ENCODE measurements at places on chromosomes 12 and 14.

DNA sequence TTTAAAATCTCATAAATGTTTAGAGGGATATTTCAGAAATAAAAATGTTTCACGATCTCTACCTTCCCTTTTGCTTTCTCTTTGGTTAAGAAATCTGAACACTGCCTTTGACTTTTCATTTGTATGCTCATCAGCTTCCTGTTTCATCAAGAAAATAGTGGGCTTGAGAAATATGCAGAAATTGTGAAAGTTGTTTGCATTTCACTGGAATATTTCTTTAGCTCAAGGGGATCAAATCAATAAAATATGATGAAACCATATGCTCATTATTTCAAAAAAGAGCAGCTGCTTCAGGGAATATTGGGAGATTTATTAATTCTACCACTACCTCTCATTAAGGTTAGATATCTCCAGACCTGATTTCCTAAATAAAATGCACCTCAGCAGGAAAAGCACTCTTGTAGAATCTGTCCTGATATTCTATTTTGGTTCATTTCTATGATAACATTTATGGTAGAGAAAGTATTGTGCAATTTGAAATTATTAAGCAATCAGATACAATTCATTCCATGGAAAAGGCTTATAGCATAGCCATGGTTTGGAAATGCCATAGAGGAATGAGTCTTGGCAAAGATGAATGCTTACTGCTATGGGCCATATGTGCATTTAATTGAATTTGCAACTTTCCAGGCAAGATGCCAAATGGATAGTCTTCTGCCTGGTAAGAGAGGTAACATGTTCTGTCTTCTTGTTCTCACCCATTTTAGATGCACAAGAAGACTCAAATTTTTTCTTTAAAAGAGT, 212.6 kb upstream of the SLC16A7 start:
- no peak for DNase-seq

DNA sequence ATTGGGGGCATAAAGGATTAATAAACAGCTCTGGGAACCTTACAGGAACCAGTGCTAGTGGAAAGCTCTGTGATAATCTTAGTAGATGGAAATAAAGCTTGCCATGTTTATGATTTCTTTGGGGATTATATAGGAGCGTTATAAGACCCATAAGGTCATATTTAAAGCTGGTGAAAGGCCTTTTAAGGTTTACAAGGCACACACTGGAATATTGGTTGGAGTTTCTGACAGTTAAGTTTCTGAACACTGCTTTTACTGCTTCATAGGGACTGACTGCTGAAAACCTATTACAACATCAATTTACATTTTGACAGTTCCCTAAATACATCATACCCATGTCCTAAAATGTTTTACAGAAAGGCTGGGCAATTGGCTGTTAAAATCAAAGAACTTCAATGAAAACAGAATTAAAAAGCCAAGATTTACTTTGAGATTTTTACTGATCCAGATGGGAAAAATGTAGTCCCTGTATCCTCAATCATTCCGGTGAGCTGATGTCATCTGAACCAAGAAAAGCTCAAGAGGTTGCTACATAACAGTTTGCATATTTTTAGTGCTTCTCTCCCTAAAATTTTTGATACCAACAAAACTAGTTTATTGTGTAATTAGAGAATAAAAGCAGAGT, 153.7 kb upstream of the IGF1 start:
- DNase-seq = no peak

DNA sequence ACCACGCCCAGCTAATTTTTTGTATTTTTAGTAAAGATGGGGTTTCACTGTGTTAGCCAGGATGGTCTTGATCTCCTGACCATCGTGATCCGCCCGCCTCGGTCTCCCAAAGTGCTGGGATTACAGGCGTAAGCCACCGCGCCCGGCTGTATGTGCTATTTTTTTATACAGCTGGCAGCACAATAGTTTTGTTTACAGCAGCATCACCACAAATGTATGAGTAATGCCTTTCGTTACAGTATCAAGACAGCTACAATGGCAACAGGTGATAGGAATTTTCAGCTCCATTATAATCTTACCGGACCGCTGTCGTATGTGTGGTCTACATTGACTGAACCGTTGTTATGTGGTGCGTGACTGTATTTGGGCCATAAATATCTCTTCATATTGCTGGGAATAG, 11.6 kb upstream of the MDM2 start:
- DNase-seq = no peak

DNA sequence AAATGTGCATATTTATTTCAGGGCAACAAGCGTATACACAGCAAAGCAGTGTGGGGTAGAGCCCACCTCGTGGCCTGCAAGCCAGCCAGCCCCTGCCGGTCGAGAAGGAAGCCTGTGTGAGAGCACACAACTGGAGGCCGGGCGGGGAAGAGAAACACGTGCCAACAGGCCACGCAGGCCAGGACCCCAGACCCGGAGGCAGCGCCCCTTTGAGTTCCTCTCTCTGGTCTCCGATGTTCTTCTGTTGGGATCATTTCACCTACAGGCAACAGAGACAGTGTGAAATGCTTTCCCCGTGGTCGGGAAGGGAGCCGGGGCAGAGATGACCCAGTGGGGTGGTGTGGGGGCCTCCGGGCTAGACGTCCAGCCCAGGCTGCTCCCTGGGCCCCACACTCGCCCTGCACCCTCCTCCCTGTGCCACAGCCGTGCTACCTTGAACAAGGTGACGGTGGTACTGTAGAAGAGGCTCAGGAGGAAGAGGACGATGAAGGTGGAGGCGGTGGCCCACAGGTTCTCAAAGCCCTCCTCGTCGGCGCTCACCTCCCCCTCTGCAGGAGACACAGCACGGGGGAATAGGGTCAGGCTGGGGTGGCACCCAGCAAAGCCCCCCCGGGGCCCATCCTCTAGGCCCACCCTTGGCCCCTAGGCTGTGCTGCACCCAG, 325.5 kb downstream of the TMEM121 start:
- no peak for DNase-seq

- DNase-seq = no peak
Observed at GRCh38 chr14:85811340-85811739, 281.4 kb downstream of the FLRT2 start.

- DNase-seq = no peak
Observed at GRCh38 chr14:61569308-61569707, 126.0 kb upstream of the HIF1A start.

GRCh38 chr14:32076278-32077080, 625 bp upstream of the ARHGAP5 start:
- peak; percentile 78 for DNase-seq

DNA sequence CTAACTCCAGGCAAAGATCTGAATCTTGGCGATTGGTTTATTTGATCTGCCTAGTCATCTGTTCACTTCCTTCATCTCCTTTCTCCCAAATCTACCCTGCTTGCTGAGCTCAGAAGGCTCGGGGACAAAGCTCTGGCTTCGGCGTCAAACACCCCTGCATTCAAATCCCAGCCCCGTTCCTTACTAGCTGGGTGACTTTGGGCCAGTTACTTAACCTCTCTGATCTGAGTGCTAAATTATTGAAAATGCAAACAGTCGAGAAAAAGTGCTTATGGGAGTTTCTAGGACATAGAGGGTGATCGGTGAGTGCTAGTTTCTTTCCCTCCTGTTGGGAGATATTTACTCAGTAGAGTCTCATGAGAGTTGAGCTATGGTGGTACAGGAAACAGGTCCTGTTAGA, 121.2 kb upstream of the RFLNA start:
- DNase-seq = no peak

GRCh38 chr12:15289192-15289591, 33.1 kb upstream of the PTPRO start:
- DNase-seq = no peak

DNA sequence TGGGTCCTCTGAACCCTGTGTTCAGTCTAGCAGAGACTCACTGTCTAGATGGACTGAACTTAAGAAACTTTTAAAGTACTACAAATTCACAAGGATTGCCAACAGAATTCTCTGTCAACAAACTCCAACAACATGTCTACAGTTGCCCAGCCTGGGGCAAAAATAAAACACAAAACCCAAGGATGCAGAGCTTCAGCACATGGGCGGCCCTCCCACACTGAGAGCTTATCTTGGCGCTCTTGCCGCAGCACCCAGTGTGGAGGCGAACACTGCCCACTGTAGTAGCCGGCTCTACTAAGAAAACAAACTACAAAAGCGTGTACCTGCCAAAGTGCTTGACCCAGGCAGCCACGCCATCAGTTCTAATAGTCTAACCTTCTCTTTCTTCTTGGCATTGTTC, 66.7 kb downstream of the PTPN21 start:
- no peak for DNase-seq

- peak; percentile 32 for DNase-seq
Observed at GRCh38 chr12:49187184-49187583, 1.7 kb downstream of the TUBA1A start.

GRCh38 chr14:100834794-100835547, 9.1 kb downstream of the MEG3 start:
- no peak for DNase-seq

GRCh38 chr14:39641224-39641623, 209.0 kb upstream of the FBXO33 start:
- peak; percentile 17 for DNase-seq

- no peak for DNase-seq
Observed at GRCh38 chr12:45789025-45789424, 59.5 kb downstream of the ARID2 start.

GRCh38 chr14:33505963-33506329, 444.9 kb downstream of the EGLN3 start:
- no peak for DNase-seq

DNA sequence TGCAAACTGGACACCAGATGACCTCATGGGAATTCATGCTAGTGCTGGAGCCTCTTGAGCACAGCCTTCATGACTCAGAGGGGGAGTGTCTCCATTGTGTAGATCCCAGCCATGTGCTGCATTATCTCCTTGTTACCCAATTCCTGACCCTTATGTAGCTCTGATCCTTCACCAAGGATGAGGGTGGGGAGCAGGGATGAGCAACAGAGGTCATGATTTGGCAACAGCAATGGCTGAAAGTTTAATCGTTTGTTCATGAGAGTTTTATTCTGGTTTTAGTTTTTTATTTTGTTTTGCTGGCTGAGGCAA, 9.5 kb upstream of the BDKRB1 start:
- DNase-seq = no peak

DNA sequence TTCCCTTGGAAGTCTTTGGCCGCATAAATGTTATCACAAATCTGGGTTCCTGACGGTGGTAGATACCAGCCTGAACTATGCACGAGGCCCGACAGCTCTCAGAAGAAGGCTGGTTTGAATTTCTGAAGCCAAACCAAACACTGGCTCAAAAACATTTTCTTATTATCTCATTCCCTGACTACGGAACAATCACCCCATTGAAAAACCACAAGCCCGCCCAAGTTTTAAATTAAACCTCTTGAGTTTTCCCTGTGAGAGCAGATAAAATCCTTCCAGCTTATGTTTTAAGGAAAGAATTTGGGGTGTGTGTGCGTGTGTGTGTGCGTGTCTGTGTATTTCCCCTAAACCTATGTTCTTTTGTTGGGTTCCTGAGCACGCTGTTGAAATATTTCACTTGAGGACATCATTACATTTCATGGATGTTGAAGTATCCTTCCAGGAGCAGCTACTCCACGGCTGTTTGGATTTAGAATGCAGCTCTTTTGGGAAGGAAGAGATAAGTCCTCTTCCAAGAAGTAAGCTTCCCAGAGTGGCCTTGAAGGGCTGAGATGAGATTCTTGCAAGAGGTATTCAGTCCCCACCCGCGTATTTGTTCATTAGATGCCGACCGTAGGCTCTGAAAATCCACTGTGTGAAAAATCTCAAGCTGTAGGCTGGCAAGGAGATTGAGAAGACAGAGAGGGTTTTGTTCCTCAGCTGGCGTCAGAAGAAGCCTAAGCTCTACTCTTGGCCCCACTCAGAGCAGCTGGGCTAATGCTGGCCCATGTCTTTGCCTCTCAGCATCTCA, 131.0 kb upstream of the NCOR2 start:
- no peak for DNase-seq

DNA sequence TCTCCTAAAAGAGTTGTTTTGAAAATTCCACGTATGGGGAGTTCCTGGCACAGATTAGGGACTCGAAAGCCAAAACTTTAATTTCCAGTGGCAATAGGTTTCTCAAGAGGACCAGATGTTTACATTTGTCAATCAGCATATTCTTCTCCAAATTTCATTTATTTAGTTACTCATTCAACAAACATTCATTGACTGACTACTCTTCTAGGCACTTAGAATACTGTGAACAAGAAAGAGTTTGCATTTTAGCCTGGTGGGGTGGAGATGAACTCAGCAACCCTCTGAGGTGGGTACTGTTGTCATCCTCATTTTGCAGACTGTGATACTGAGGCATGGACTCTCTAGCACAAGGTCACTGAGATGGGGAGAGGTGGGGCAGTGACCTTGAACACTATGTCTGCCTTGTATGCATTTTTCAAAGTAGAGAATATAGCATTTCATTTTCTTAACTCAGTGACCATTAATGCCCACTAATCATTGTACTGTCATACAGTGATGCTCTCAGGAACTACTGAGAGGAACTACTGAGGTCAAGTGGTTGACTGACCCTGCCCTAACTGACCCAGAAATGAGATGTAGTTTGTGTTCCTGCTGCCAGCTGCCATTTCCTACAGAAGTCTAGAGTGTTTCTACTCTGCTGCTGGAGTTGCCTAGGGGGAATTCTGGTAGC, 2.2 kb downstream of the L3HYPDH start:
- DNase-seq = no peak

- DNase-seq = no peak
Observed at GRCh38 chr12:59113831-59114615, 193.7 kb upstream of the LRIG3 start.
